A172 (cell line): ENCODE measurements at places on chromosomes 4 and X. TPM values are rescaled to one million over a fixed set of nuclear protein-coding genes. Genes with fewer than 3 reads are reported as not detected.

Gene SLC2A9
- not detected in 2 replicates for total RNA-seq

Gene C4orf54
- 0.29 TPM in 1 of 2 replicates, not detected in the other for total RNA-seq

Gene ODAM
- not detected in 2 replicates for total RNA-seq

Gene DDIT4L
- 2.1 and 2.2 TPM in 2 replicates for total RNA-seq

Gene UBE2D3
- total RNA-seq, result 319 and 360 TPM in 2 replicates

GRCh38 chr4:17166954-17167353 is 268.5 kb upstream of the LDB2 start:
- DNase-seq, result no peak

GRCh38 chr4:139858436-139859205 is 193.0 kb downstream of the MGST2 start:
- DNase-seq, result no peak

DNA sequence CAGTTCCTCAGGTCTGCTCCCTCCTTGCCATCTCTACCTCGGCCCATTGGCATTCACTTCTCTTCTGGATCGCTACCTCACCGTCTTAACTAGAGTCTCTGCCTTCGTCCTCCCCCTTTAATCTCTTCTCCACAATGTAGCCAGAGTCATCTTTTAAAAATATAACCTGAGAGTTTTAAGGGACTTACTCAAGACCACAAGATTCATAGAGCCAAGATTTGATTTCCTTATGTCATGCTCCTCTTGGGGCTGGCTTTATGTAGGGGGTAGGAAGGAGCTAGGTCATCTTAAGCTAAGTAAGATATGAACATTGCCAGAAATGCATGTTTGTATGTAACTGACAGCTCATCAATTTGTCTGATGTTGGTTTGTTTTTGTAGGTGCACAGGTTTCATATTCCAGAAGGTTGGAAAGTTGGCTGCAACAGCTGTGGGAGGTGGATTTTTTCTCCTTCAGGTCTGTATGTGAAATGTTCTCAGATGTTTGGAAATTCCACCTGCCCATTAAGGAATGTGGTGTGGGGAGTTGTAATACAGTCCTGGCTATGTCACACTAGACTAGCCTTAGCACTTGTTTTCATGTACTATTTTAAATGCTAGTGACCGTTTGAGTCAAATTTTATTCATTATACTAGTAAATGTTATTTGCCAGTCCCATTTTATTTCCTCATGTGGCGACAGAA is 19.6 kb downstream of the FUNDC2 start:
- DNase-seq, result no peak

- DNase-seq, result no peak
Observed at GRCh38 chrX:126580877-126581276, 28.3 kb upstream of the DCAF12L1 start.

DNA sequence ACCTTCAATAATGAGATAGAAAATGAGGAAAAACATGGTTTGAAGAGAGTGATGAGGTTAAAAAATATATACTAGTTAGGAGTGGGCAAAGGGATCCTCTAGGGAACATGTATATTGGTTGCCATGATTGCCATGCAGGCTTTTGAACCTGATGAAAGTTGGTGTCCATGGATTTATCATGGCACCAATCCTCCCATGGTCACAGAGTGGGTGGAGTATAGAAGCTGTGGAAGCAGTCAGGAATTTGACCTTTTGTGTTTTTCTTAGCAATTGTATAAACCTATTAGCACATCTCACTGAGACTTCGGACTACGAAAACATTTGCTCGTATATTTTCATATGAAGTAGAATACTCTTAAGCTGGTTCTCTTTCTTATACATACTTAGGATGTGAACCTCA is 30.9 kb upstream of the SYTL5 start:
- DNase-seq, result no peak

DNA sequence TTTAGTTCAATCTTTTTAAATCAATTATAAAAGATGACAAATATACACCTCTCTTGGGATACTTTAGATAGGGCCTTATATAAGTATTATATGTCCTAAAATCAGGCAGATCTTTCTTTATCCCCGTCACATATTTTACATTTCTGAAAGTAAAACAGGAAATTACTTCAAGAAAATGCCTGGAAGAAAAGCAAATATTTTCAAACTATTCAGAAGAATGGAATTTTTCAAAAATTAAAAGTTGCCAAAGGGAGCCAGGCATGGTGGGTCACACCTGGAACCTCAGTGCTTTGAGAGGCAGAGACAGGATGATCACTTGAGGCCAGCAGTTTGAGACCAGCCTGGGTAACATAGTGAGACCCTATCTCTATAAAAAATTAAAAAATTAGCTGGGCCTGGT is 34.4 kb downstream of the MGARP start:
- peak; percentile 19 for DNase-seq

GRCh38 chrX:110155759-110156158 is 152.8 kb downstream of the TMEM164 start:
- DNase-seq, result no peak

- no peak for DNase-seq
Observed at GRCh38 chr4:121688261-121688660, 8.5 kb downstream of the ANXA5 start.

GRCh38 chr4:47471591-47471990 is 8.1 kb upstream of the COMMD8 start:
- no peak for DNase-seq

GRCh38 chrX:34341258-34341657 is 209.1 kb upstream of the FAM47A start:
- peak; percentile 6 for DNase-seq

- peak; percentile 9 for DNase-seq
Observed at GRCh38 chrX:55486736-55487135, 2.9 kb downstream of the USP51 start.

DNA sequence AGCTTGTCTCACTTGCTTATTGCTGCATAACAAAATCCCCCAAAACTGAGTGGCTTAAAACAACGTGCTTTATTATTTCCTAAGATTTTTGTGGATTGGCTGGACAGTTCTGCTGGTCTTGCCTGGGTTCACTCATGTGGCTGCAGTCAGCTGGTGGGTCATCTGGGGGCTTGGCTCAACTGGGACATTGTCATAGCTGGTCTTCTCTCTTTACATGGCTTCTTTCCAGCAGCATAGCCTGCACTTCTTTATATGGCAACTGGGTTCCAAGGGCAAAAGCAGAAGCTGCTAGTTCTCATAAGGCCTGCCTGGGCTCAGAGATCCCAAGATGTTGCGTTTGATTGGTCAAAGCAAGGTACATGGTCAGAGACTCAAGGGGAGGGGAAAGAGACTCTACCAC is 33.7 kb upstream of the STAG2 start:
- DNase-seq, result no peak
